Activated naive CD4-positive, alpha-beta T cell treated with anti-CD3 and anti-CD28 coated beads, Interleukin-2, amount 50 U/mL, for 16 hours (primary cell): ENCODE measurements at places on chromosomes 6 and 20.

DNA sequence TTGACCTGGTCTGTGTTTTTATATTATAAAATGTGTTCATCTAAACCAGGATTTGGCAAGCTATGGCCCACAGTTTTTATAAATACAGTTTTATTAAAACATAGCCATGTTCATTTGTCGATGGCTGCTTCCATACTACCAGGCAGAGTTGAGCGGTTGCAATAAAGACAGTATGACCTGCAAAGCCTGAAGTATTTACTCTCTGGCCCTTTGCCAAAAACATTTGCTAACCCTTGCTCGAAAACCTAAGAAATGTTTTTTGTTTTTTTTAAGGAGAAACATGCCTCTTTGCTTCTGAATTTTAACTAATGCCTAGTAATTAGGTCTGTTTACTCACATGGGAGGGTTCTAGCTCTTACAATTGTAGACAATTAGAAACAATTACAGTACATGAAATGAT, 67.4 kb upstream of the SMIM28 start:
- no peak for DNase-seq

DNA sequence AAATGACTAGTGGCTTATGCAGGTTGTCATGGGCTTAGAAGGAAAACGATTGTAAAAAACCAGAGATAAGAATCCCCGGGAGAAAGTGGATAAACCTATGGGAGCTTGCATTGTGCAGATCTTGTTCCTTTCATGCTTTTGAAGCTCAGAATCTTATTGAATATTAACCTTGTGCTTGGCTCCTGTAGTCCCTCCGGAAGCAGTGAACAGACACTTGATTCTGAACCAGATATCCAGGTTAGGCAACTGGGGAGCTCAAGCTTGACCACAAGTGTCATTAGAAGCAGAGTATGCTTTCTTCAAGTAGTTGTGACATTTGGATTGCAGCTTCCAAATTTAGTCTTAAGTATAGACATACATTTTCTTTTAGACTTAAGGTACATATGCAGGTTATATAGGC, 212.6 kb upstream of the MOCS1 start:
- no peak for DNase-seq

GRCh38 chr6:82705579-82705978, 342.0 kb downstream of the TPBG start:
- no peak for DNase-seq

DNA sequence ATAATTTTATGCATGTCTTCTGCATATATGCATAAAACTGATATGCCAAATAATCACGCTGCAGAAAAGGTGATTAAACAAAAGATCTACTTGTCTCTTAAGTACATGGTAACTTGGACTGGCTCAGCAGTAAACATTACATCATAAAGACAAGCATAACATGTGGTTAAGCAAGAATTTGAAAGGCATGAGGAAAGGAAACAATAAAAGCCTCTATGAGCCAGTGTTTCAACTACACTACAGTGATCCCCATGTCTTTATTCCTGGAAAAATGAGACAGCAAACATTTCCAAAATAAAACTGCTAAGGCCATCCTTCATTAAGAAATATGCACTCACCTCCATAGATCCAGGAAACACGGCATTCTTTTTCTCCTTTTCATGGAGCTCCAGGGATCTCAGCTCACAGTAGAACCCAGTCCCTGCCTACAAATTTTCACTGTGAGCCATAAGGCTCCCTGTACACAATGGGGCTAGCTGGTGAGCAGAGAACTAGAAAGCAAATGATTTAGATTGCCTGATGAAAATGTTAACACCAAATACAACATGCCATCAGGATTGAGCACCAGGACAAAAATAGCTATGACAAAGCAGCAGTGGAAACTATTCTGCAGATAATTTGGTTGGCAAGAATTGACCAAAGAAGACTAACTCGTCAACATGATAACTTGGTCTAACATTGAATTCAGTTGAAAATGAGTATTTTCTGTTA, 156.1 kb downstream of the COL21A1 start:
- DNase-seq = no peak

DNA sequence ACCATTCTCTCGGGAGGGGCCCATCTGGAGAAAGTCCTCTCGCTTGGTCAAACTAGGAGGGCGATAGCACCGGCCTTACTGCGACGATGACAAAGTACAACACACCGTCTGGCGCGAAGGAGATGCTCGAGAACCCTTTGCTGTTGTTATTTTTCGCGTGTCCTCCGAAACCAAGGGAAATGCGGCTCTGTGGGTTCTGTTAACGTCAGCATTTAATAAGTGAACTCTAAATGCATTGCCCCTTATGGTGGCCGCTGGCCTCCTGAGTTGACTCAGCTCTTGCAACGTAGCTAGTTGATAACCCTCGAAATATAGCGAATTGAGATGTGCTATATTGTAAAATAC, 577 bp upstream of the SCAND1 start:
- no peak for DNase-seq

GRCh38 chr6:109455437-109456110, at the start of gene MICAL1:
Gene MICAL1, minus strand, starts transcription at chr6:109455772. Its CDS starts 1,576 bp downstream, at chr6:109454196.
- peak; percentile 56 for DNase-seq

GRCh38 chr6:85516168-85516567, 66.3 kb downstream of the NT5E start:
- DNase-seq = no peak

- no peak for DNase-seq
These were observed 374.2 kb downstream of the SMOC2 start for GRCh38 chr6:168815229-168815628.
